CD4-positive, alpha-beta T cell (primary cell): ENCODE measurements at places on chromosomes 6 and 20. TPM values are rescaled to one million over a fixed set of nuclear protein-coding genes. Genes with fewer than 3 reads are reported as not detected.

GRCh38 chr20:6582449-6582848 is 185.0 kb upstream of the BMP2 start:
- no peak for DNase-seq

DNA sequence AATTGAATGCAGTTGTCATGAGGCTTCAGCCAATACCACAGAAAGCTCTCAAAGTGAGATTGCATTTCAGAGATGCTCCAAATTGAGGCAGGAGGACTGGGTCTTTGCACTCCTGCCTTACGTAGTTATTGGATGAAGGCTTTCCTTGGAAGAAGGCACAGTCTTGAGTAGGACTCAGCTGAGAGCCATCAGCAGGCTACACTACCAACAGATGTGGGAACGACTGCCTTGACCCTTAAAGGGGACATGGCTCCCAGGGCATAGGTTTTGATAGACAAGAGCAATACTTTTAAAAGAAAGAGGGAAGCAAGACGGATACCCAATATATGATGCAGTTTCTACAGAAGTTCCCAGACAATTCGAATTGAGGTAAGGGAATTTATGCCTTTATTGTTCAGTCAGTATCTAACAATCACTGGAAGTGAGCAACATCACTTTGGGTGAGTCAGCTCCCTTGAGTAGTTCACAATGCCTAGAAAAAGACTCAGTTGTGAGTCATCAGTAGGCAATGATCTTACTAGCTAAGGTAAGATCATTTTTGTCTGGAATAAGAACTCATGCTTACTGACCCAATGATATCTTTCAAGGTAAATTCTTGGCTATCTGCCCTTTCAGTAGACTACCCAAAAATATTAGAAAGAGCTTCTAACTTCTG is 390.8 kb downstream of the GJA1 start:
- no peak for DNase-seq

GRCh38 chr6:159853754-159854153 is 37.0 kb upstream of the MAS1 start:
- DNase-seq, result no peak

DNA sequence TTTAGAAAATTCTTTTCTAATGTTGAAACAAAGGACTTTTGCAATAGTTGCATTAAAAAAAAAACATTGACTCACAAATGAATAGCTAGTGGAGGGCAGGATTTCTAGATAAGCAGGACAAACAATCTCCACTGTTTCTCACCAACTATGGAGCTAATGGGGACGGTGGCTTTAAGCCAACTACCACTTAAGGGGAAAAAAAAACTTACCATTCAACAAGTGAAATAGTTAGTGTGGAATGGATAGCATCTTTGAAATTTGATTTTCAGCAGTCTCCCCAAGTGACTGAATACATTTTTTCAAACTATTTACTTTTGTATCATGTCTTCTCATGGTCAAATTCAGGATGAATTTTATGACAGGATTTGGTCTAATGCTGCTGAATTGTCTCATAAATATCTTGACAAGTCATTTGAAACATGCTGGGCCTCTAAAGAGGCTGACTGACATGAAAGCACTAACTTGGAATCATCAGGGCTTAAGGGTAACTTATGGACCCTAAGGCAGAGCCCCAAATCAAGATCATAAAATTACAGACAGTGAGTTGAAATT is 100.5 kb downstream of the EYA4 start:
- DNase-seq, result no peak

DNA sequence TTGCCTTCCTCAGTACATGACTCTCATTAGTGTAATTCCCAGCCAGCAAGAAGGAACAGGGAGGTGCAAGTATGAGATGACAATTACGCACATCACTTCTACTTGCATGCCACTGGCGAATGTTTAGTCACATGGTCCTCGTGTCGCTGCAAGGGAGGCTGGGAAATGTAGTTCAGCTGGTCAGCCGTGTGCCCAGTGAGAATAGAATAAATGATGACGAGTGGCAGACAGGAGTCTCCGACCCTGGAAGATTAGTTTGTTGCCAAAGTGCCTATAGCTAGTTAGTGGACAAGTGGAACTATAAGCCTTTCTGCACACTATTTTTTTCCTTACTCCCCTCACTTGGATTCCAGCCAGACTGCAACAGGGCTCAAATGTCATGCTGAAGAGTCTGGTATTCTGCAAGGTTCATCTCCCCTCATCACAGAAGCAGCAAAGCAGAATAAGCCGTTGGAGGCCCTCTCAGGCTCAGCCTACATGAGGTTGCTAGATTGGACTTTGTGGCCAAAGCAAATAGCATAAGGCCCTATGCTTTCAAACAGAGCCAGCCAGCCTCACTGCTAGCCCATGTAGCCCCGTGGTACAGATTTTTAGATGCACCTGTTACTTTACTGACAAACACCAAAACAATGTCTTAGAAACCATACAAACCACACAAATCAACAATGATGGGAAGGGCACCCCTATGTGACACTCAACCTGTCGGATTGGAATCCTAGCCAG is 9.7 kb downstream of the LINC00237 start:
- no peak for DNase-seq

- no peak for DNase-seq
Measured at GRCh38 chr20:57124800-57125517, 141.5 kb downstream of the BMP7 start.

GRCh38 chr20:59802018-59802417 is 131.4 kb downstream of the SYCP2 start:
- DNase-seq, result no peak

DNA sequence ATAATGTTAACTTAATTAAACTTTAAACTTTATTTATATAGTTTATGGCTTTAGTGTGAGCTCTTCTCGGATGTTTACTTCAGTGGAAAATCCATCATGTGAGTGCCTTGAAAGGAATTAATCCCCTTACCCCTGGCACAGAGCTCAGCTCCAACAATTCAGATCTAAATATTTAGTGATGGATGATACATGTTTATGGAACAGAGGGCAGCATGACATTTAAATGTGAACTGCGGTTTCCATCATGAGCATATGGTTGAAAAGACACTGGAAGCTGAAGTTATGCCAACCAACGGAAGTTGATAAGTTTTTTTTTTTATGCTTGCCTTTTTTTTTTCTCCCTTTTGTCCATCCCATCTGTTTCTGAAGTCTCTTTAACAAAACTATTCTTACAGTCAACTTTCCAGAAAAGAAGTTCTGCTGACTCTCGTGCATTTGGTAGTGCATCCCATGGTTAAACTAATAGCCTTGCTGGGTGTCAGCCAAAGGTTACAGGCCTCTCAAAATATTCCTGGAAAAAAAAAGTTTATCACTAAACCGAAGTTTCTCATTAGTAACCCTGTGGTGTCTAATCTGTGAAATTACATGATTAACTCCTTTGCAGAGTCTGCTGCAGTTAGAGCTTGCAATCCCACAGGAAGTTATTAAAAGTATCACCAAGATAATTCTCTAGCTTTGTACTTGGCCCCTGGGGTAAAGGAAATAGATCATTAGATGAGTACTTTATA is 243.9 kb upstream of the TCF21 start:
- DNase-seq, result no peak

DNA sequence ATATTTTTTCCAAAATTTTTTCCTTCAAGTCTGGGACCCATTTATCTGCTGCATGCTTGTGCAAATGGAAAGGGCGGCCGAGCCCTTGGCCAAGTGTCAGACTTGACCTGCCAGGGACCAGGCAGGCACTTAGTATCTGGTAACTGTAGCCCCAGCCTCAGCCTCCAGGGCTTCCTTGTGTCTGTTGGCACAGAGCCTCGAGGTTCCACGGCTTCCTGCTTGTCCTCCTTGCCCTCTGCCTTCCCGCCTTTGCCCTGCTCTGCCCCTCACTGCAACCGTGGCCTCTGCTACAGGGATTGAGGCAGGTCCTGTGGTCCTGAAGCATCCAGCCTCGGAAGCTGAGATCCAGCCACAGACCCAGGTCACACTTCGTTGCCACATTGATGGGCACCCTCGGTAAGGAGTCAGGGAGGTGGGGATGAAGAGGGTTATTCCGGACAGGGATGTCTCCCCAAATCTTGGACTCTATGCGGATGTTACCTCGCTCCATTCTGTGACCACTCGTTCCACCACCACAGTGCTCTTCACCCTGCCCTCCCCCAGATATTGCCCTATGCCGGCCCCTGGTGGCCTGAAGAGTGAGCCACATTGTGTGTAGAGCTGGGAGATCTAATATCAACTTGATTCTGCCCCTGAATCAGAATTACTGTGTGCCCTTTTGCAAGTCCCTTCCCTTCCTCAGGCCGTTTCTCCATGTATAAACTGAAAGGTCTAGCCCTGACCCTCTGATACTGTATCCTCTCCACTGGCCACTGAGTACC is 41.5 kb upstream of the SRF start:
- DNase-seq, result peak; percentile 13

DNA sequence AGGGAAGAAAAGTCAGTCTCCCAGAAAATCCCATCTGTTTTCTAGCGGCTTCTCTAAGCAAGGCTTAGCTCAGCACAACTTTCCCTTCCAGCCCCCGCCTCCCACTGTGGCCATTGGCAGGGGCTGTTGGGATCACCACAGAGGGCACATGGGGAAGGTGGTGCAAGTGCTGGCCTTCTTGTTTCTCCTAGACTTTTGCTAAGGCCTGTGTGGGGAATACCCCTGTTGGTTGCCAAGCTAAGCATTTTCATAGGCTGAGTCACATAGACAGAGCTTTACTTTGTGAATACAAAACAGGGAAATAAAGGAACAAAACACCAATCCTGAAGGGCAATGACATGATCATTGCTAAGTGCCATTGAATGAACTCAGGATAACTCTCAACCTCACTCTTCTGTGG is 32.4 kb upstream of the TIAM2 start:
- no peak for DNase-seq

The ERVFRD-1 gene
- not detected for total RNA-seq

The TRIM31 gene
- total RNA-seq, result not detected

The SNRPB gene
- total RNA-seq, result 146 TPM

The CPXM1 gene
- total RNA-seq, result not detected

The CYP21A2 gene
- total RNA-seq, result 0.36 TPM
